ENCODE measurements at places on chromosomes 5 and 9.

GRCh38 chr9:106887066-106887465 lies 24.1 kb downstream of the ZNF462 start:
- no peak for DNase-seq

GRCh38 chr9:116081435-116082115 lies 72.0 kb upstream of the PAPPA start:
- no peak for DNase-seq

- DNase-seq = no peak
Observed at GRCh38 chr5:131381021-131381420, 117.2 kb downstream of the CDC42SE2 start.

DNA sequence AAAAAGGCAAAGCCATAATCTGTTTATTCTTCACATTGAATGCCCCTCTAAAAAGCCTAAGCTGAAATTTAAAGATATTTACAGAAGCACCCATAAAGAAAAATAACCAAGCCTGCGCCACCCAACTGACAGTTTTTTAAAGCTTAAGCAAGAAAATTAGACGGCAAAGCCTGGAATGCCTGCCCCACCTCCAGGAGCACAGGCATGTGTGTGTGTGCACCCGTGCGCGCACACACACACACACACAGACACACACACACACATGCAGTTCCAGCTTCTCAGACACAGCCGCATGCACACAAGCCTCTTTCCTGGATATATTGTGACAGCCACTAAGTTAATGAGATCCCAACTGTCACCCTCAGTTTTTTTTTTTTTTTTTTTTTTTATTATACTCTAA lies 88.2 kb downstream of the FRMD3 start:
- no peak for DNase-seq

DNA sequence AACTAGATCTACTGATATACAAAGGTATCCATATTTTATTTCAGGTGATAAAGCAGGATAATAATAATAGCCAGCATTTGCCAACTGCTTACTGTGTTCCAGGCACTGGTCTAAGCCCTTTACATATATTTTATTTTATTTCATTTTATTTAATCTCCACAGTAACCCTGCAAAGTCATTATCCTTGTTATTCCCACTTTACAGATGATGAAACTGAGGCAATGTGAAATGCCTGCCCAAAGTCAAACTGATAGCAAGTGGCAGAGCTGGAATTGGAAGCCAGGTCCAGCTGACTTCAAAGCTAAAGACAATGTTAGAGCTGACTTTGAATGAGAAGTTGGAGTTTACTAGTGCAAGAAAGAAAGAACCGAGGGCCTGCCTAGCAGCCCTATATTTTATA lies 24.8 kb downstream of the MORN5 start:
- DNase-seq = no peak

DNA sequence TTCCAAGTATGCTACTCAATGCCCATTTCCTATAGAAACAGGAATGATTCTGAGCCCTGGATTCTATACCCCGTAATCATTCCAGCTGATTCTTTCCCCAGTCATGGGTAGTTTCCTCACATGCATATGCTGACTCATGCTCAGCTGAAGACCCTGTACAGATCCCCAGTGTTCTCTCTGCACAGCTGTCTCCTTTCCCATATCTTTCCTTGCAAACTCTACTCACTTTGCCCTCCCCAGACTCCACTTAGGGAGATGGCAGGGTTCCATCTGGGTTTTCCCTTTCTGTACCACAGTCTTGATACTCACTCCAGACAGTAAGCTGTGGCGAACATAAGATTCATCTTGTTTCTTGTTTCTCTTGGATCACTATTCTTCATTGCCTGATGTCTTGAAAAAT lies 357.6 kb downstream of the RAB3C start:
- DNase-seq = no peak

GRCh38 chr5:43627028-43627427 lies 24.0 kb downstream of the NNT start:
- no peak for DNase-seq

DNA sequence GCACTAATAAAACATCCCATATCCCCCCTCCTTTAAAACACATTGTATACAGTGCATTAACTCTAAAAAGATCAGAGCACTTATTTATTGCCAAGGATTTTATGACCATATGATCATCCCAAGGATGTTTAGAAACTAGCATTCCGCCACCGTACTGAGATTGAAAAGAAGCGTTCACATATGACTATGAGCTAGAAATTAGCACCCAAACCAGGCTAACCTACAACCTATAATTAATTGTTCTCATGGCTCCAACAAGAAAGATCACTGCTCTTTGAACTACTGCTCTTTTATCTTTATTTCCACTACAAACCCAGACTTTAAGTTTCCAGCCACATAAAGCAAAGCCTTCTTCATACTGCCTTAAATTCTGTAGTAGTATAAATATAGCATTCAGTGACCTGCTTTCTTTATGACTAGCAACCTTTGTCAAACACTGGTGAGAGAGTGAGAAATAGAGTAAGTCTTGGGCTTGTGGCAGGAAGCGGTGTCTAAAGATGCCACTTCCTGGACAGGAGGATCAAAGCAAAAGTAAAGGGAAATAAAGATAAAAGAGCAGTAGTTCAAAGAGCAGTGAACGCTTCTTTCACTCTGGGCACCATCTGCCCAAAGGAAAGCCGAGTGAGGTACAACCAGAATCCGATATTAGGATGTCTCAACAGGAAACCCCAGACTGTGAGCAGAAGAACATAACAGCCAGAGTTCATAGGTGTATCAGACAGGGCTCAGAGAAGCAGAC lies 151.1 kb upstream of the ERCC6L2 start:
- peak; percentile 58 for DNase-seq

- no peak for DNase-seq
Observed at GRCh38 chr5:17951392-17952169, 317.3 kb downstream of the TAF11L14 start.

- no peak for DNase-seq
Observed at GRCh38 chr9:16309469-16310271, 560.8 kb downstream of the BNC2 start.

- DNase-seq = peak; percentile 44
Observed at GRCh38 chr5:66171349-66172344, 27.5 kb downstream of the SREK1 start.

DNA sequence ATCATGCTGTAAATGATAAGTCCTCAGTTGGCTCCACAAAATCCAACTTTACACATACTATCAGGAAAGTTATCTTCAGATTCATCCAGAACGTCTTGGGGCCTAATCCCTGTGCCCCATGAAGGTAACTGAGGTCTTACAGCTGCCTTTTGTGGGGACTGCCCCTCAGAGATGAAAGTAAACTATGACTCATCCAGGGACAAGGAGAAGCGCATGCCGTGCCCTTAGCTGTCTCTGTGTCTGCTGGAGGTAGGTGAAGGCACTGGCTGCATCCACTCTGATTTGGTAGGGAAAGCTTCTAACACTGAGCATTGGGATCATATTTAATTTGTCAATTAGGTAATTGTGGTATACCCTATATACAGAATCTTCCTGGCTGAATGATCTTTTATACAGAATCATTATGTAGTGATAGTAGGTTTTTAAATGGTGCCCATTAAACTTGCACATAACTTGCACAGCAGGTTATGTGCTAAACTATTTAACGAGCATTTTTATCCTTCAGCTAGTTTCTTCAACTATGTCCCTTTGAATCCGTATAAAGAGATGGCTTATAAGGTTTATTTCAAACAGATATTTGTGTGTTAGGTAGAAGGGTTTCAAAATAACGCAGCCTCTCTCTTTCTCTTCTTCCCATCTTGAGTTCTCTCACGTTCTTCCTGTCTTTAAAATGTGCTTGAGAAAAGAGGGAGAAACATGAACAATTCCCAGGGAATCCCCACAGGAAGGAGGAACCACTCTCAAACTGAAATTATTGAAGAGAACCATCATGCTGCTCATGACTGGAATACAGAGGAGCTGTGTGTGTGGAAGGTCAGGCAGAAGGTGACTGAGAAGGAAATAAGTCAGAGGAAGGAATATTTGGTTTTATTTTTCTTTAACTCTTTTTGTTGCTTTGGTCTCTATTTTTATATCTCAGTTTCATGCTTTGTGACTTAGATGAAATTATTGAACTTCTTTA lies 250.9 kb downstream of the CD180 start:
- DNase-seq = peak; percentile 5

DNA sequence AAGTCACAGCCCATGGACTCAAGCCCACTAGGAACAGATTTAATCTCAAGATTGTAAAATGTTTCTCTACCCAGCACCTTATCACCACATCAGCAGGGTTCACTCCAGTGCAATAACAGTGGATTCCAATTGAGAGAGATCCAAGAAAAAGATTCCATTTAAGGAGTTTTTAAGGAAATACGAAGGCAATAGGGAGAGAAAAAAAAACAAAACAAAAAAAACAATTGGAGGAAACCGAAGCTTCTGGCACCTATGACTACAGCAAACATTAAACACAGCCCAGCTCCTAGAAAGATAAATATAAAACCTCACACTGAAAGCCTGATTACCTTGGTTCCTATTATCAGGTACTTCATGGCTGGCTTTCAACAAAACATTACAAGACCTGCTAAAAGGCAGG lies 192.7 kb downstream of the DAB2IP start:
- DNase-seq = no peak

- no peak for DNase-seq
Observed at GRCh38 chr9:127180457-127181314, 58.3 kb upstream of the ANGPTL2 start.

DNA sequence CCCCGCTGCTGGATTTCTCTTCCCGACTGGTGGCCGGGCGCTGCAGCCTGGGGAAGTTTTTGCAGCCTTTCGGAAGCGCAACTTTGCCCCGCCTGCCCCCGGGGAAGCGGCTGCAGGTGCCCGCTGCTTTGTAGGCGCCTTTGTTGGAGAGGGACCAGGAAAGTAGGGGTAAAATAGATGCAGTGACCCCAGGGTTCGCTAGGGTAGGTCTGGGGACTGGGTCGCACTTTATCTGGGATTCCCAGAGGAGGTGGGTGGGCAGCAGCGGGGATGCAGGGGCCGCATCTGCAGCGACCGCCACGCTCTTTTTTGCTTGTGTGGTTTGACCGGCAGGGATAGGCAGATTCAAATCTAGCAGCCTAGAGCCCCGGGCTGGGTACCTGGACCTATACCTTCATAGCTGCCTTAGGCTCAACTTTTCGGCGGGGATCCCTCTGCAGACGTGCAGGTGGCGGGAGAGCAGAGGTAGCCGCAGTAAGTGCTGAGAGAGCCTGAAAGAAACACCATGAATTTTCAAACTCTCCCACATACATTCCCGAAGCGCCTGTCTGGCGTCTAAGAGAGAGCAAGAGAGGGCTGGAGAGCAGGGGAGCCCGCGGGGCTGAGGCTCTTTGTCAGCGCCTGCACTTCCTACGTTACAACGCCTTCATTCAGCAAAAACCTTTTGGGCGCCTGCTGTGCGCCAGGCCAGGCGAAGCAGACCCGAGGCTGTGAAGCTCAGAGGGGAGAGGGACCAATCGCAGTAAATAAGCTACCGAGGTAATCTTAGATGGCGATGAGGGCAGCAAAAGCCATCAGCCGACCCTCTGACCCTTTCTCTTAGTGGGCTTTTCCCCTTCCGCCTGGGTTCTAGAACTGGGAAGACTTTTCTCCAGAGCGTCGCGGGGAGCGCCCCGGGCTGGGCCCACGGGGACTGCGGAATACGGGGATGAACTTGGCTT lies 642 bp downstream of the SV2C start:
- DNase-seq = peak; percentile 9

DNA sequence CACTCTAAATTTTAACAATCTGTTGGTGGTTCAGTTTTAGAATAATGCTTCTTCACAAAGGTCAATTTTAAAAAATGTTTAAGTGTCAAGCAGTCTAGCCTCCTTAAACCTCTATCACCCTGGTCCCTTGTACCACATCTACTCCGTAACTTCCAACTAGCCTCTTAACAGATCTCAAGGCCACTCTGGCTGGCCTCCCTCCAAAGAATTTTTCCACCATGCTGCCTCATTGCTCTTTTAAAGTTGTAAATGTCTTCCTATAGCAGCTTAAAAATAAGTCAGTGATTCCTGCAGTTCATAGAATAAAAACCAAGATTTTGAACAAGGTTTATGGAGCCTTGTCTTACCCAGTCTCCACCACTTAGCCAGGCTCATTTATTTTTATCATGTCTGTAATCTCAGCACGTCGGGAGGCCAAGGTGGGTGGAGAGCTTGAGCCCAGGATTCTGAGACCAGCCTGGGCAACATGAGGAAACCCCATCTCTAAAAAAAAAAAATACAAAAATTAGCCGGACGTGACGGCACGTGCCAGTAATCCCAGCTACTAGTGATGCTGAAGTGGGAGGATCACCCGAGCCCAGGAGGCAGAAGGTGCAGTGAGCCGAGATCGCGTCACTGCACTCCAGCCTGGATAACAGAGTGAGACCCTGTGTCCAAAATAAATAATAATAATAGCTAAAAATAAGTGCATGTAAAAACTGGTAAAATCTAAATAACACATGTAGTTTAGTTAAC lies 924.9 kb upstream of the DMAC1 start:
- DNase-seq = no peak

DNA sequence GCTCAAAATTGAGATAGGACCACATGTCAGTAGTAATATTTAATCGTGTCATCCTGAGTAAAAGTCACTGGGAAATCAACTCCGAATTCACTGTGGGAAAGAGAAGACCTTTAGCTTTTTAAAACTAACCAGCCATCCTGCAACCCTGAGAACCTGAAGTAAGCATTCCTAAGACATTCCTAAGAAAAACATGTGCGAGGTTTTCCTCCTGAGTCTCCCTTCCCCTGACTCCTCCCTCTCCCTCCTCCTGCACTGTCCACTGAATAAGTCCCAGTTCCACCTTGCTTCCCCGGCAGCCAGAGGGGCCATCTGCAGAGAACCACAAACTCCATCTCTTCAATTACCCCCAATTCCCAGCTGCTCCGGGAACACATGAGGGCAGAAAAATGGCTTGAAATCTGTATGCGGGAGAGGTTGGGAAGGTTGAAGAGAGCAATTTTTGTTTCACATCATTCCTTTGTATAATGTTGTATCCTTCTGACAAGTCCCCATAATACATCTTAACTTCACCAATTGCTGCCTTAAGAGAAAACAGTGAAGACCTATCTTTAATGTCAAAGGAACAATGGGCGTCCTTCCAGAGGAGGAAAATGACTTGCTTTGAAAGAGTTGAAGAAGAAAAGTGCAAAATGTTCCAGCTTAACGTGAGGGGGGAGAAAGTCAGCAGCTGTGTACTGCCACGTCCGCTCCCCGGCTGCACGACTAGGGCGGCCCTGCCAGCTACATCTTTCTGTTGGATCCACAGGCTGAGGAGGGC lies 186.3 kb downstream of the ZNF462 start:
- no peak for DNase-seq

DNA sequence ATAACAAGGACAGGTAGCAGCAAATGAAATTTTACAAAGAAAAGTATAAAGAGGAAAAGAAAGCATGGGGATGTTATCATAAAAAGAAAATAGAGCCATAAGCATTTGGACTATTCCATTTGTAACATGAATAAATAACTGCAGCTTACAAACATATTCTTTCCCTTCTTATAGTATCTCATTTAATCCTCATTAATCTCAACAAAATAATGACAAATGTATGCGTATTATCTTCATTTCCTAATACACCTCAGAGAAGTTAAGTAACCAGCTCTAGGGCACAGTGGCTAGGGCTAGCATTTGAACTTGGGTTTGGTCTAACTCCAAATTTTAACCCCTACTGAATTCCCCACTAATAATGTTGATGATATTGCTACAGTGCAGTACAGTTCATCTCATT lies 175.5 kb upstream of the POU5F2 start:
- DNase-seq = no peak
